ENCODE measurements at places on chromosomes 4 and X.

GRCh38 chr4:146235654-146236177 is 21.4 kb downstream of the REELD1 start:
- no peak for DNase-seq

DNA sequence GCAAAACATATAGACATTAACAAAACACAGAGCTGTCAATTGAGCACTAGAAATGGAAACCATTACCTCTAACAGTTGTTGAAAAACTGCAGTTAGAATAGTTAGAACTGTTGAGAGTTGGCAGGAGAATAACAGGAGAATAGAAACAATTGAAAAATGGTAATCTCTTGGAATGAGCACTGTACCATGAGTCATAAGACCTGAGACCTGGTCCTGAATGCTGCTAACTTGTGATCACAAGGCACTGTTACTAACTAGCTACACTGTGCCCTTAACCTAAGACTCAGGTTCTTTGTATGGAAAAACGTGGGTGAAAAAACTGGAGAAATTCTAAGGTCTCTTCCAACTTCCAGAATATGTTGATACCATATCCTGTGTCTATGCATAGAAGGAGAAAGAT is 29.3 kb downstream of the FAM114A1 start:
- no peak for DNase-seq

GRCh38 chr4:132445386-132445785 is 703.7 kb upstream of the PCDH10 start:
- no peak for DNase-seq

DNA sequence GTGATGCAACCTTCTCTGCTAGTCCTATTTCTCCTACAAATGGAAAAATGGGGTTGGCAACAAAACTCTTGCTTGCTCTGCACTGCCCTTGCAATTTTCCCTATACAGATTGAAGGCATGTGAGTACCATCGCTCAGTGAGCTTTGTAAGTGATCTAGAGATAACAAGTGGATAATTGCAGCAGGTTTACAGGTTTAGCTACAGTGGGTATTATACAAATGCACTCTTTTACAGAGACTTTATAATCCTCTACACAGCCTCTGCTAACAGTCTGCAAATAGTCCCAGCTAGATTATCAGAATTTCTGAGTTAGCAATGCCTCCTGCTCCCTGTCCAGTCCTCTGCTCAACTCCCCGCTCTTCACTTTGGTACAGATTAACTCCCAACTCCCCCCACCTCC is 11.1 kb downstream of the LEF1 start:
- no peak for DNase-seq

DNA sequence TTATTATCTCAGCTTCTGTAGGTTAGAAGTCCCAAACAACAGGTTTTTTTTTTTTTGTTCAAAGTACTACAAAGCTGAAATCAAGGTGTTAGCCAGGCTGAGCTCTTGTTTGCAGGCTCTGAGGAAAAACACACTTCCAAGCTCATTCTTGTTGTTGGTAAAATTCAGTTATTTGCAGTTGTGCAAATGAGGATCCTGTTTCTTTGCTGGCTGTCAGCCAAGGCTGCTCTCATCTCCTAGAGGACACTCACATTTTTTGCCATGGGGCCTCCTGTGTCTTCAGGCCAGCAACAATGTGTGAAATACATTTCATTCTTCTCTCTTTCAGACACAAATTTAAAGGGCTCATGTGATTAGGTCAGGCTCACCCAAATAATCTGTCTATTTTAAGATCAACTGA is 60.3 kb upstream of the HSD17B10 start:
- DNase-seq, result no peak

DNA sequence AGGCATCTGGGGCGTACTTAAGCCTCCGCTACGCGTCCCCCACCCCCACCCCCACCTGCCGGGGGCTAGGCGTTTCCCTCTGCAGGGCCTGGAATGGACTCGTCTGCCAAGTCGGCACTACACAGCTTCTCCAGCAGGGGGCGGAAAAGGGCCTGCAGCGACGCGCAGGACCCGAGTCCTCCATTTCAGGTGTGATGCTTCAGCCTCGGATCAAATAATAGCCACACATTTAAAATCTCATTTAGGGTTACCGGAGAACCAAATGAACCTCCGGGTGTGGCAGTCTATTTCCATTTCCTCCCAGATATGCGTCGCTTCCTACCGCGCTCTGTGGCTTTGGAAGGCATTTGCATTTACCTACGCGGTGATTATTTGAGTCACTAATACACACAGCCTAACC is 2.9 kb downstream of the PAK3 start:
- no peak for DNase-seq
